ENCODE measurements at places on chromosomes 4 and X.

DNA sequence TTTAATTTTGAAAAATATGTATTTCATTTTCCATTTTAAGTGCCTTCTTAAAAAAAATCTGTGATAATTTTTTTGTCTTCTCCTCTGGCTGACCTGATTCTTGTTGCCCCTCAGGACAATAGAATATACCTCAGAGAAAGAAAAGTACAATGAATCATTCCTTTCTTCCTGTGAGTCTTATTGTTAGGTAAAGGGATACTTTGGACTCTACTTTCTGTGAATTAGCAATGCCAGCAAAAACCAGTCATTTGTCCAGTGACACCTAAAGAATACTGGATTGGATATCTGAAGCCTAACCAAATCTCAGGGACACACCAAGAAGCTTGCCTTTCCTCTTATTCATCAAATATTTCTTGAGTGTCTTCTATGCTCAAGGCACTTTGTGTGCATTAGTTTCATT is 102.1 kb downstream of the AREG start:
- no peak for DNase-seq

- DNase-seq, result no peak
Observed at GRCh38 chr4:103199009-103199408, 866 bp upstream of the CENPE start.

DNA sequence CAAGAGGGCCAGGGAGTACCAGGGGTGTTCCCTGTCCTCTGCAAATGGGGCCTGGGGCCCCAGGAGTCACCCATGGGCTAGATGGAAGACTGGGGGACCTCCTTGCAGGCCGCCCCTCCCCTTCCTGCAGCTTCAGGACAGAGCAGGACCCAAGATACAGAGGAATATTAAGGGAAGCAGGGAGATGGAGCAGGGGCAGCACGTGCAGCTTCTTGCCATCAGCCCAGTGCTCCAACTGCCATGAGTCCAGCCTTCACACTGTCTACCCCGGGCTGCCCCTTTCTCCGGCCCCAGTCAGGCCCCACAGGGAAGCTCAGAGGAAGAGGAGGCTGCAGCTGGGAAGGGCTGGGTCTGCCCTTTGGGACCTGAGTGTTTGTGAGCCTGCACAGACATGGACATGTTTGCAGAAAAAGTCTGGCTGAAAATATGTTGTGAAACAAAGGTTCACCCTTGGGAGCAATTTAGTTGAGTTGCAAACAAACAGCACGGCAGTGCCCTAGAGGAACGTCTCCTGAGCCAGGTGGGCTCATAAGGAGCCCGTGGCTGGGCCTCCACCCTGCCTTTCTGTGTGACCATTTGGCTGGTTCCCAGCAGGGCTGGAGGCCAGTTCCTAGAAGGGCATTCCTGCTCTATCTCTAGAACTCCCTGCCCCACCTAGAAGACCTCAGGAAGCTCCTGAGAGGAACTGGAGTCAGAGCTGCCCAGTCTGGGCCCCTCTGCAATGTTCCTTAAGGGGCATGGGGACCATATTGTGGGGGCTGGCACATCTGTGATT is 8.9 kb downstream of the FATE1 start:
- no peak for DNase-seq

DNA sequence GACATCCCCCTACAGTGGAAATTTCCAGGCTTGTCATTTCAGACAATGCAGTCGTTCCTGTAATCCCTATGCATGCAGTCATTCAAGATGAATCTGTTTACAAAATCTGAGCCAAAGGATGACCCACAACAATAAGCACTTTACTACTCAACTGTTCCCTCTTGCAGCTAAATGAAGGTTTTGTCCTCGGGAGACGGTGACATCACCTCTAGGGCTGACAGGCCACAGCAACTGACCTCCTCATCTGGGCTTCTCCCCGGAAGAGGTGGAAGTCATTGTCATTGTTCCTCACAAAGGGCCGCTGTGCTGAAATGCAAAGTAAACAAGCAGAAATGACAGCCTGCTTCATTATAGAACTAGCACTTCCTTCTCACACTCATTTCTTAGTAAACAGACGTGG is 29.2 kb downstream of the CLRN2 start:
- DNase-seq, result no peak

DNA sequence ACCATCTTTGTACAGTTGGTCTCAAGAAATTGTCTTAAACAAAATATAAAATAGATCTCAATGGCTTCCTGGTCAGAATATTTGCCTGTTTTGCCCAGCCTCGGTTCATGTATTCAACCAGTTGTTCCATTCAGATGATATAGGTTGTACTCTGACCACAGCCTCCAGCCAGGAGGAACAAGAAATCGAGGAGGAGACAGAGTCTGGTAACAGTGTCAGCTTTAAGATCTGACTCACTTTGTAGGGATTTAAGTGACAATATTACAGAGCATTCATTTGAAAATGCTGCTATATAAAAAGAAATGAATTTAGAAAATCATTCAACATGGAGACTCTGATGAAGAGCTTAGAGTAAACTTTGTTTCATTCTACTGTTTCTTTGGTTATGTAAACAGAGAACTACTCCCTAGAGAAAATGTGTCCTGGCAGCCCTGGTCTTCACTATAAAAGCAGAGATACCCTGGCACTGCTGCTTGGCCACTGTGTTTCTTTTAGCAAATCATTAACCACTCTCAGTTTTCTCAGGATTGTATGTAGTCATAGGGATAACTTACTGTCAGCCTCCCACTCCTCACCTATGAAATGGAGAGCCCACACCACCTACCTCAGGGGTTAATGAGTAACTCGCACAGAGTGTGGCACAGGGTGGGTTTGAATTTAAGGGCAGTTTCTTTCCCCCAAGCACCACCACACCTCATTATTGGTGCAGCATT is 53.5 kb downstream of the PAGE2 start:
- no peak for DNase-seq

DNA sequence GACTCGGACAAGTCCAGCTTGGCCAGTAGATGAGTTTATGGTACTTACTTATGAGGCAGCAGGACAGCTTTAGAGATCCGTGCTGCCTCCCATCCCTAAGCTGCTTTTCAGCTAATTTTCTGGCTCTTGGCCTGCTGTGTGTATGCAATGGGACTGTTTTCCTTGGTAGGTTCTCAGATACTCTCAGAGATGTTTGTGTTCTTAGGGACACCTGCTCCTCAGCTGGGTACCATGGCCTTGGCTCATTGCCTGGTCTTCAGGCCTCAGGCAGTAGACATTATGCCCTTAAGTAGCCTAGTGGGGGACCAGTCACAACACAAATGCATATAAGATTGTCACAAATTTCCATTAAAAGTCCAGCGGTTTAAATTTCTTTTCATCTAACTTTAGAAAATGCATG is 688.0 kb downstream of the PCDH7 start:
- no peak for DNase-seq
